ENCODE measurements at places on chromosomes 7 and 10.

GRCh38 chr7:128954150-128954549 lies 16.4 kb downstream of the IRF5 start:
- no peak for DNase-seq

- no peak for DNase-seq
Measured at GRCh38 chr10:106082865-106083264, 1081.6 kb downstream of the SORCS1 start.

DNA sequence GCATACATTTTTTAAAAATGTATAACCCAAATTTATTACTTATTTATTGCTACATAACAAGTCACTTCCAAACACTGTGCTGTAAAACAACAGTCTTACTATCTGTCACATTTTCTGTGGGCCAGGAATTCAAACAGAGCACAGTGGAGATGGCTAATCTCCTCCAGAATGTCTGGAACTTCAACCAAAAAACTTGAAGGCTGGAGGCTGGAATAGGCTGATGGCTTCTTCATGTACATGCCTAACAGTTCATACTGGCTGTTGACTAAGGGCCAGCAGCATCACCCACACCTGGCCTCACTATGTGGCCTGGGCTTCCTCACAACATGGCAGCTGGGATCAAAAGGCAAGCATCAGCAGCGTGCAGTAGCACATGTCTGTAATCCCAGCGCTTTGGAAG lies 92.4 kb upstream of the KMT2E start:
- DNase-seq: no peak

DNA sequence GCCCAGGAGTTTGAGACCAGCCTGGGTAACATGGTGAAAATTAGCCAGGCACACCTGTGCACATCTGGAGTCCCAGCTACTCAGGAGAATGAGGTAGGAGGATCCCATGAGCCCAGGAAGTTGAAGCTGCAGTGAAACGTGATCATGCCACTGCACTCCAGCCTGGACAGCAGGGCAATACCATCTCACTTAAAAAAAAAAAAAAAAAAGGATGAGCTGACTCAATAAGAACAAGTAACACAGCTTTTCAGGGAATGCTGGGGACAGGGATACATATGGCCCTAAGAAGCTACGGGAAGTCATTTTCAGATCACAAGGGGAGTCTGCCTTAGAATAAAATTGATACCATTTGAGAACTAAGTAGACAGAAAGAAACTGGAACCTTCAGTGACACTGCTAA lies 41.7 kb downstream of the FAM171A1 start:
- DNase-seq: no peak

GRCh38 chr10:107443813-107444212 lies 279.3 kb upstream of the SORCS1 start:
- no peak for DNase-seq

DNA sequence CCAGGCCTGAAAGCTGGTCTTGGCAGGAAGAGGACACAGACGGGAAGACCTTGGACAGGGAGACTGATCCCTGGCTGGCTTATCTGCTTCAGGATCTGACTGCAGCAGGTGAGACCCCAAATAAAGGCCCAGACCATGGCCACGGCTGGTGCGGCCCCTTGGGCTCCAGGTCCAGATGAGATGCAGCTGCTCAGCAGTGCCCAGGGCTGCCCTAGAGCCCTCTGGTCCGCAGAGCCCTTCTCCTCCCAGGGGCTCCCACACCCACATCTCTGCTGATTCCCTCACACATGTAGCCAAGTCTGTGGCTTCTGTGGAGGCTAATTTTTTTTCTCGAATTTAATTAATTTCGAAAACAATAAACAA lies 46.3 kb downstream of the VIPR2 start:
- no peak for DNase-seq

GRCh38 chr7:148245381-148245780 lies 345.2 kb upstream of the C7orf33 start:
- DNase-seq: no peak

DNA sequence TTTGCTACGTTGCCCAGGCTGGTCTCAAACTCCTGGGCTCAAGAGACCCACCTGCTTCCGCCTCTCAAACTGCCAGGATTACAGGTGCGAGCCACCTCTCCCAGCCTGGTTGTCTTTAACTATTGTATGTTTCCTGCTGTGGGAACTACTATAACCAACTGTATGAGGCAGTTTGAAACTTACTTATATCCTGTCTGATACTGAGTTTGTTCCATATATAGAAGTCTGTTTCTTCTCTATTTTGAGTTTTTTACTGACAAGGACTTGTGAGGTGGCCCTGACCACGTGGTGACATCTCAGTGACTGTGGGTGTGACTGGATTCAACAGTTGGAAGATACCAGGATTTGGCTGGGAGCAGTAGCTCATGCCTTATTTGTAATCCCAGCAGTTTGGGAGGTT lies 14.2 kb downstream of the FBH1 start:
- DNase-seq: no peak

DNA sequence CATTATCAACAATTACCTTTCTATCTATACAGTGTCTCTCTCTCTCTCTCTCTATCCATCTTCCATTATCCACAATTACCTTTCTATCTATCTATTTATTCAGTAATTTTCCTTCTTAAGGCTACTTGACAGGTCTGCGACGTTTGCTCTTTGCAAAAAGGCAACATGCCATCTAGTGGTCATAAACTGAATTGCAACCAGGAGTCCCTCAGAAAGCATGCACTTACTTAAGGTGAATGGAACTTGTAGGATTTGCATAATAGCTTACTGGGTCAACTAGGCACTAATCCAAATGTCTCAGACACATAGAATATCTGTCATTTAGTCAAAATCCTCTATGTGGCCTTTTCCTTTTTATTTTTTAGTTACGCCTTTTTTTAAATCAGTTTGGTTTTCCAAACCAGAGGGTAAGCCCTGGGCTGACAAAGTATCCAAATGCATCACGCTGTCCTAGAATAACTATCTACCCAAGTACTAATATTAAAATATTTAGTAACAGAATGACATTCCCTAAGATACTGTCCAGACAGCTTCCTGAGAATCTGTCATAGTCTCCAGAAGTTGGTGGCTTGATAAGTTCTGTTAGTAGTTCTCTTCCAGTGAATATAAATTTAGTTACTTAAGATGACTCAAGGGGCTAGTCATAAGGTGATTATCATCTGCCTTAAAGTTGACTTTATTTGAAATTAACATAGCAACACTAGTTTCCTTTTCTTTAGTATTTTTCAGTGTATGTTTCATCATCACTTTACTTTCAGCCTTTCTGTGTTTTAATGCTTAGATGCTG lies 208.3 kb downstream of the PPP1R3A start:
- DNase-seq: no peak

DNA sequence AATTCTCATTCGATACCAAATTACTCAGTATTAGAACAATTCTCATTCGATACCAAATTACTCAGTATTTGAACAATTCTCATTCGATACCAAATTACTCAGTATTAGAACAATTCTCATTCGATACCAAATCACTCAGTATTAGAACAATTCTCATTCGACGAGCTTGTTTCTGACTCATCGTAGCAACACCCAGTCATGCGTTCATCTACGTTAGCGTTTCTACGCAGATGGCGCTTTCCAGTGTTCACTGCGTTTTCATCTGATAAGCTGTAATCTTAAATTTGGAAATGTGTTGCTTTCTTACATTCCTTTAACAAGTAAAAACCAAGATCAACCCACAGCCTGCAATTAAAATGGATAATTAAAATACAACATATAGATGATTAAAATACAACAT lies 276.3 kb downstream of the ZMYND11 start:
- DNase-seq: no peak

DNA sequence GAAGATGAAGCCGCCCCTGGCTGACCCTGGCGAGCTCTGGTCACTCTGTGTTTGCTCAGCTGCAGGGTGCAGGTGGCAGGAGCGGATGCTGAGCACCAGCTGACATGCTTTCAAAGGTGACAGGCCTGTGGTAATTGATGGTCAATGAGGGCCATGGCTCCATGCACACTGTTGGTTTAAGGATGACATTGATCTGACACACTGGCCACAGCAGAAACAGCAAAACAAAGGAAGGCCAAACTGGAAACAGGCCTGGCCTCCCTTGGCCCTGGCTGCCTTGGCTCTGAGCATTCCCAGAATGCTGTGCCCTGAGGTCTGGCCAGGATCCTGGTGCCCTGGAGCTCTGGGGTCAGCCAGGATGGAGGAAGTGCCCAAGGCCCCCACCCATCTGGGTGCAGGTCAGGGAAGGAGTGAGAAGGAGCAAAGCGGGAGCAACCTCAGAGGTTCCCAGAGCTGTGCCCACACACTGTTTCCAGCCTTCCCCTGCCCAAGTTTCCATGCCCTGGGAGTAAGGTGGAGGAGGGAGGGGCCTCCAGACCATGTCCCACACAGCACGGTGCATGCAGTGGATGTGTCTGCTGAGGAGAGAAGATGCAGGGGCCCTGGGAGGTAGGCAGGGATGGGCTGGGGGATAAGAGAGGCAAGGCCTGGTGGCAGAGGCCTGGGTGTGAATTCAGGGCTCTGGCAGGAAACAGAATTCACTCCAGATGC lies 302.2 kb downstream of the RPS24 start:
- DNase-seq: no peak

DNA sequence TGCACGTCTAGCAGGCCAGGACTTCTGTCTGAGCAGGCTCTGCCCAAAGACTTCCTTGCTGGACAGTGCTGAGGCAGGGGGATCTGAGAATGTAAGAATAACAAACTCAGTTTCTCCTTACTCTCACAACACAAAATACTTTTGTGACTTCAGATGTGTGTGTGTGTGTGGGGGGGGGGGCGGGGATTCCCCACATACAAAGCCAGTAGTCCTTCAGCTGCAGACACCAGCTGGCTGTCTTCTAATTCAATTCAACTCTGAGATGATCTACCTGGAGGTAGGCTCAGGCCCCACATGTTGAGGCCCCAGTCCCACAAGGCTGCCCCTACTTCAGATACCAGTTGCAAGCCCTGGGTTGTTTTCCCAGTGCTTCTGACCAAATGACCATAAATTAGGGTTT lies 4.7 kb upstream of the CXCL12 start:
- no peak for DNase-seq

DNA sequence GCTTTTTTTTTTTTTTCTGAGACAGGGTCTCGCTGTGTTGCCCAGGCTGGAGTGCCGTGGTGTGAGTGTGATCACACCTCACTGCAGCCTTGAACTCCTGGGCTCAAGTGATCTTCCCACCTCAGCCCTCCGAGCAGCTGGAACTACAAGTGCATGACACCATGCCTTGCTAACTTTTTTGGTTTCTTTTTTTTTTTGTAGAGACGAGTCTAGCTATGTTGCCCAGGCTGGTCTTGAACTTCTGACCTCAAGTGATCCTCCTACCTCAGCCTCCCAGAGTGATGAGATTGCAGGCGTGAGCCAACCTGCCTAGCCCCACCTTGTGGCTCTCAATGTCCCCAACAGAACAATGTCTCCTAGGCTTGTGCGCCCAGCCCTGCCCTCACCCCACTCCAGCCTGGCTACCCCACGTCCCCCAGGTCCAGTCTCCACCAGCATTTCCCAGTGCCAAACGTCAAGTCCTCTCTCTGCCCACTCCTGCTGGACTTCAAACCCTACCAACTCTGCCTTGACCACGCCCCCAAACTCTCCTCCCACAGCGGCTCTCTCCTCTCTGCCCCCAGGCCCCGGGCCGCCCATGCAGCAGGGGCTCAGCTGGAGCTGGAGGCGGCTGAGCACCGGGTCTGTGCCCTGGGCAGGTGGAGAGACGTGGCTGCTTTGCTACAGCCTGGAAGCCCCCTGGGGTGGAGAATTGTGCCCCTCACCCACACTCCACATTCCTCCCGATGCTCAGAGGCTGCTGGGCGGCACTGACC lies 18.9 kb downstream of the BHLHA15 start:
- DNase-seq: no peak

DNA sequence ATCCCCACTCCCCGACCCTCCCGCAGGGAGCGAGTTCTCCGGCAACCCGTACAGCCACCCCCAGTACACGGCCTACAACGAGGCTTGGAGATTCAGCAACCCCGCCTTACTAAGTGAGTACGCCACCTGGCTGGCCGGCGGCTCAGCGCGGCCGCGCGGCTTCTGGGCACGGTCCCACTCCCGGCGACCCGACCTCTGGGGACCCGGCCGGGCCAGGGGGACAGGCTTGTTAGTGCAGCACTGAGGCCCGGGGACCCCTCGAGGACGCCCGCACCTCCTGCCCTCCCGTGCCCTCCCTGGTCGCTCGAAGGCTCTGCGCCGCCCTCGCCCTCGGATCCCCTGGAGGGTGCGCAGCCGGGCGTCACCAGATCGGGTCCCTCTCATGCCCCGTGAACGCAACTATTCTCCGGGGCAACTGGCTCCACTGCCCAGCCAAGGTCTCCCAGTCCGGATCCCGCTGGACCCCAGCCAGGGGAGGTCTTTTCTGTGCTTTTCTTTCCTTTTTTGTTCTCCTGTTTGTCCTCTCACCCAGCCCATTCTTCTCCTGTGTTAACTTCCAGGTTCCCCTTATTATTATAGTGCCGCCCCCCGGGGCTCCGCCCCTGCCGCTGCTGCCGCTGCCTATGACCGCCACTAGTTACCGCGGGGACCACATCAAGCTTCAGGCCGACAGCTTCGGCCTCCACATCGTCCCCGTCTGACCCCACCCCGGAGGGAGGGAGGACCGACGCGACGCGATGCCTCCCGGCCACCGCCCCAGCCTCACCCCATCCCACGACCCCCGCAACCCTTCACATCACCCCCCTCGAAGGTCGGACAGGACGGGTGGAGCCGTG lies 81.8 kb downstream of the PAX2 start:
- DNase-seq: no peak

DNA sequence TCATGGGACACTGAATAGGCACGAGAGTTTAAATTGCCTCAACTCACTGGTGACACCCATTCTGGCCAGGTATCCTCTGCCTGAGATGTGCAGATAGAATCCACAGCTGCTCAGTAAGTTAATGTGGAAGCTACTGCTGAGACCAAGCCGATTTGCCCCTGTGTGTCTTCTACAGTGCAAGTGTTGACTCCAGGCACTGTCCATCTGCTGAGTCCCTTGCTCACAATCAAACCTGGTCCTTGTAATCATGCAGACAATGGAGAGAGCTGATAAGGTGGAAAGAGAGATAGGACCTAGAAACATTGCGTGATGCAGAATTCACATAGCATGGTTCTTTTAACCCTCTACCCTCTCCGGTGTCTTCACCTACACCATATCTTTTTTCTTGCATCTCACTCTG lies 101.4 kb downstream of the ITGB8 start:
- no peak for DNase-seq

GRCh38 chr10:51800725-51801424 lies 101.5 kb upstream of the CSTF2T start:
- no peak for DNase-seq

- DNase-seq: no peak
Measured at GRCh38 chr10:84706875-84707274, 378.5 kb downstream of the CCSER2 start.

- no peak for DNase-seq
Measured at GRCh38 chr10:30219971-30220751, 128.9 kb downstream of the MTPAP start.

DNA sequence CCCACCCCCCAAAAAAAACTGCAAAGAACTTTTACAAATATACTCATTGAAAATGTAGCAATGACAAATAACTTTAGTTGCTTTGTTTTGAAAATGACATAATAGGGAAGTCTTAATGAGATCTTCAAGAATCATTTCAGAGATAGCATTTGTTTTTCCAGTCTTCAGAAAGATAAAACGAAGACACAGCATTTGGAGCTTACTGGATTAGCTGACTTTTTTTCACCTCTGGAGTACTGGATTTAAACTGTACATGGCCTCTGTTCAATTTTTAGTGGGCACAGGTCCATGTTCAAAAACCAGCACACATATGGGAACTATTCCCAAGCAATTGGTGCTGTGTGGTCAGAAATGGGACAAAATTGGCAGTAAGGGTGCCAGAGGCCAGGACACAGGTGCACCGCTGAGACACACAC lies 3.9 kb downstream of the RAB11FIP2 start:
- DNase-seq: no peak

Data from stimulated activated CD8-positive, alpha-beta memory T cell treated with anti-CD3 and anti-CD28 coated beads, Interleukin-15, amount 100 ng/mL, for 24 hours (primary cell).